ENCODE measurements at places on chromosomes 4 and X. TPM values are rescaled to one million over a fixed set of nuclear protein-coding genes. Genes with fewer than 3 reads are reported as not detected.

CTAG1B gene
- not detected for total RNA-seq

GRCh38 chrX:24357106-24357505, 3.3 kb upstream of the SUPT20HL1 start:
- H3K27ac ChIP-seq: no peak overlapping the region
- no peak overlapping the region for H3K4me3 ChIP-seq
- no peaks in the 10 kb centered on the region for H3K36me3 ChIP-seq

DNA sequence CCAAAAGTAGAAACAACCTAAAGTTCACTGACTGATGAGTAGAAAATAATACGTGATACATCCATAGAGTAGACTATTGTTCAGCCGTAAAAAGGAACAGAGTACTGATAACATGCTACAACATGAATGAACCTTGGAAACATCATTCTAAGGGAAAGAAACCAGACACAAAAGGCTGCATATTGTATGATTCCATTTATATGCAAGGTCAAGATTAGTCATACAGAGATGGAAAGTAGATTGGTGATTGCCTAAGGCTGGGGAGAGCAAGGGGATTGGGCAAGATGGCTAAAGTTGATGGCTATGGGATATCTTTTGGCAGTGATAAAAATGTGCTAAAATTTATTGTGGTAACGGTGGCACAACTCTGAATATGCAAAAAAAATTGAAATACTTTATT, 209.1 kb downstream of the RELL1 start:
- no peak for DNase-seq
- H3K27me3 ChIP-seq: no peaks in the 10 kb centered on the region
- no peaks in the 10 kb centered on the region for H3K36me3 ChIP-seq
- no peaks in the 10 kb centered on the region for H3K4me1 ChIP-seq
- no peak overlapping the region for H3K4me3 ChIP-seq

DNA sequence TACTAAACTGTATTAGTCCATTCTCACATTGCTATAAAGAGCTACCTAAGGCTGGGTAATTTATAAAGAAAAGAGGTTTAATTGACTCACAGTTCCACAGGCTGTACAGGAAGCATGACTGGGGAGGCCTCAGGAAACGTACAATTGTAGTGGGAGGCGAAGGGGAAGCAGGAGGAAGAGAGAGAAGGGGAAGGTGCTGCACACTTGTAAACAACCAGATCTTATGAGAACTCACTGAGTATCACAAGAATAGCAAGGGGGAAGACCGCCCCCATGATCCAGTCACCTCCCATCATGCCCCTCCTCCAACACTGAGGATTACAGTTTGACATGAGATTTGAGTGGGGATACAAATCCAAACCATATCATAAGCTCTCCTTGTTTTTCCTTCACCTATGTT, 40.9 kb downstream of the RPA4 start:
- no peaks in the 10 kb centered on the region for H3K27me3 ChIP-seq
- no peak overlapping the region for H3K4me3 ChIP-seq
- no peak for DNase-seq
- no peaks in the 10 kb centered on the region for H3K4me1 ChIP-seq

RAI2 gene
- 1.3 TPM for total RNA-seq

DNA sequence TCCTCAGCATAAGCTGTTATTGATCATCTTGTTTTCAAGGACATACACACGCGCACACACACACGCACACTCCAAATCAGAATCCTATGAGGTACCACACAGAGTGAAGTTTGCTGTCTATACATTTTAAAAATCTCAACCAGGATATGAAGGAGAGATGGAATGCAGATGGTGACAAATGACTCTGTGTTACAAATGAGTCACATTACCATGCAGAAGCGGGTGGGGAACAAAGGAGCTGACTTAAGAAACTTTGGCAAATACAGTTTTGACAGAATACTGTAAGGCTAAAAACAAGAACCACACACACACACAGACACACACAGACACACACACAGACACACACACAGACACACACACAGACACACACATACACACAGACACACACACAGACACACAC, 81.7 kb downstream of the RELL1 start:
- H3K27me3 ChIP-seq: no peaks in the 10 kb centered on the region
- DNase-seq: peak; percentile 49
- H3K36me3 ChIP-seq: no peaks in the 10 kb centered on the region
- H3K4me3 ChIP-seq: no peak overlapping the region
- H3K27ac ChIP-seq: no peak overlapping the region

DNA sequence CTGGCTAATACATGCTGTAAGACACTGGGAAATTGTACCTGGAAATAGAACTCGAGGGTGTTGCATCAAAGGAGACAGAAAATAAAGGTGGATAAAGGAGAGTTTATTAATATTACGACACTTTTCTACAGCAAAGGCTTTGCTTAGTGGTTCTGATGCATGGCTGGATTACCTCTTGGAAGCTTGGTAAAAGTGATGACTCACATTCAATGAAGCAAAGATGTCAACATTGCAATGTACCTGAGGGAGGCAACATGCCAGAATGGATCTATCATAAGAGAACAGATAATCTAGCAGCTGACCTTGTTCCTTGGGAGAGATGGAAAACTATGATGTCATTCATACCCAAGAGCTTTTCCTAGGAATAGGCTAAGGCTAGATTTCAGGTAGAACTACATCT, 735.1 kb upstream of the DIAPH2 start:
- no peak for DNase-seq
- no peak overlapping the region for H3K4me3 ChIP-seq
- no peaks in the 10 kb centered on the region for H3K27me3 ChIP-seq
- H3K27ac ChIP-seq: no peak overlapping the region

LUZP4 gene
- total RNA-seq: not detected

DNA sequence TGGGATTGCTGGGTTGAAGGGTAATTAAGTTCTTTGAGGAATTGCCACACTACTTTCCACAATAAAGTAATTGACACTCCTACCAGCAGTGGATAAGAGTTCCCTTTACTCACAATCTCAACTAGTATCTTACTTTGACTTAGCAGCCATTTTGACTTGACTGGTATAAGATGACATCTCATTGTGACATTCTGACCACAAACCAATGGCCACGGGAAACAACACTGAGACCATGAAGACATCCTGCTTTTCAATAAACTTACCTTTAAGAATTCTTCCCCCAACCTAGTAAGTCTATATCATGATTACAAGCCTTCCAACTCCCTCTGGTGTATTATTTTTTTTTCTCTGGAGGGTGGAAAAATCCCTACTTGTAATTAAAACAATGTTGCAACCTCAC, 66.9 kb upstream of the WDR1 start:
- H3K4me3 ChIP-seq: no peak overlapping the region
- DNase-seq: no peak
- H3K27ac ChIP-seq: no peak overlapping the region
- H3K27me3 ChIP-seq: no peaks in the 10 kb centered on the region
- H3K4me1 ChIP-seq: no peaks in the 10 kb centered on the region

SLC10A4 gene
- not detected for total RNA-seq

MAMLD1 gene
- 0.77 TPM for total RNA-seq

UGT2B10 gene
- not detected for total RNA-seq

MAML3 gene
- total RNA-seq: 2.1 TPM

DNA sequence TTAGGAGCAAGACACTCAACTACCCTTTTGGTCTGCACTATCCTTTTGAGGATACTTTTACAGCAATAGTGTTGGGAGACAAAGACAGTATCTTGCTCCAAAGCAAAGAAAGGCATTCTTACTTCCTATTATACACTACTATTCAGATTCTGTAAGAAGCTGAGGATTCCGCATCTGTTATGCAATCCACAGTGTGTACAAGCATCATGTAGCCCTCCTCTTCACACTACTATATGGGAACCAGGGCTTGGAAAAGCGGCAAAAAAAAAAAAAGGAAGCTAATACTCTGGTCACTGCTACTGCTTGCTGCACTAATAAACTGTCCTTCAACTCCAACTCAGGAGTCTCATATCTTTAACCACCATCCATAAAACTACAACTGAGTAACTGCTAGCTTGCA, 59.1 kb downstream of the FBXW7 start:
- H3K27me3 ChIP-seq: no peaks in the 10 kb centered on the region
- no peaks in the 10 kb centered on the region for H3K4me1 ChIP-seq
- no peaks in the 10 kb centered on the region for H3K36me3 ChIP-seq
- no peak overlapping the region for H3K27ac ChIP-seq
- DNase-seq: no peak
- H3K4me3 ChIP-seq: no peak overlapping the region

- no peaks in the 10 kb centered on the region for H3K27me3 ChIP-seq
- DNase-seq: peak; percentile 62
- H3K36me3 ChIP-seq: no peaks in the 10 kb centered on the region
- no peak overlapping the region for H3K27ac ChIP-seq
- H3K4me1 ChIP-seq: peaks cover under 1% of the 10 kb centered on the region
Observed at GRCh38 chrX:110168585-110168984, 149.3 kb downstream of the AMMECR1 start.

DNA sequence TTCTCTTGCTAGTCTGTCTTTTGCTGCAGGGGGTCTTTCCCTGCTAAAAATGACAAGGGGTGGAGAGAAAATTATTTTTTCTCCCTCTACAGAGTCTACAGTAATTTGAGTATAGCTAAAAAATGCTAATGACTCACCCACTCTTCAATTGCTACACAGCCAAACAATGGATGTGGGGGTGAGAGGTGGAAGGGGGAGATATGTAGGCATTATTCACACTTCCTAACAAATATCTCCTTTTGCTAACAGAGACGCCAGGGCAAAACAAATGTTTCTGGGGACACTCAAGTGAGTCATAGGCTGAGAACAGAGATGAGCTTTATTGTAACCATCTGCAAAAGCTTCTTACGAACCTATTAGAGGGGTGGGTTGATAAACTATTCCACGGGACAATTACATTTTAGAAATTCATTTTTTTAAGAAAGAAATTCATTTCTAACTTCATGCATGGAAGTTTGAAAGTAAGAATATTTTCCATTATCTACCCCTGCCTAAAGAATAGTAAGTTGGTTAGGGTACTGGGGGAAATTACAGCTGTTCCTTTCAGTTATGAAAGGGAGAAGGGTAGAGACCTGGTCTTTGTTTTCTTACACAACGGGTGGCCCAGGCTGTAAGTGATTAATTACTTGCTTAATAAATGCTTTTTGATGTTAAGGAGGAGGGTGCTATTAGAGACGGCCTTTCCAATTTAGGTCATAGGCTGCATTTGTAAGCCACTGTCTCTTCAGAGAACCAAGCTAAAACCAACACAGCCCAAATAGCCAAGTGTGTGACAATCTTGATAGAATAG, 12.8 kb downstream of the SCD5 start:
- H3K27ac ChIP-seq: no peak overlapping the region
- peaks cover 8% of the 10 kb centered on the region for H3K4me1 ChIP-seq
- no peaks in the 10 kb centered on the region for H3K36me3 ChIP-seq

TSPYL2 gene
- 9.2 TPM for total RNA-seq

QRFPR gene
- total RNA-seq: not detected

- no peaks in the 10 kb centered on the region for H3K4me1 ChIP-seq
- no peak overlapping the region for H3K4me3 ChIP-seq
- H3K36me3 ChIP-seq: no peaks in the 10 kb centered on the region
- no peaks in the 10 kb centered on the region for H3K27me3 ChIP-seq
- DNase-seq: peak; percentile 59
- no peak overlapping the region for H3K27ac ChIP-seq
Observed at GRCh38 chrX:8405631-8406030, 59.0 kb upstream of the VCX3B start.

DNA sequence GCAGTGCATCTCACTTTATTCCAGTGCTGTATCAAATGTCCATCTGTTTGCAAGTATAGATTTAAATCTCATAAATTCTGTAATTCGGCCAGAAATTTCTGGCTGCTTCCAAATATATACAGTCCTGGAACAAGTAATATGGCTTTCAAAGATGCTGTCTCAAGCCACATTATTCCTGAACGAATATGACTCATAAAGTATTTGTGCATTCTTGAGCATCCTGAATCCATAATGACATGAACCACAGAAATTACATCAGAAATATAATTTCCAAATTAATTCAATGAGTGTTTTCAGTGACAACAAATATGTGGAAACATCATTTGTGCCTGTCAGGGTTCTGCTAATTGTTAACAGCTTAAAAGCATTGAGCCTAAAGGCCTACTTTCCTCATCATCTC, 140.9 kb upstream of the HPGD start:
- H3K4me1 ChIP-seq: no peaks in the 10 kb centered on the region
- no peak overlapping the region for H3K27ac ChIP-seq
- no peaks in the 10 kb centered on the region for H3K27me3 ChIP-seq
- peak; percentile 30 for DNase-seq
- H3K36me3 ChIP-seq: no peaks in the 10 kb centered on the region

KIAA1210 gene
- not detected for total RNA-seq

UCHL1 gene
- 397 TPM for total RNA-seq

GRCh38 chr4:22215084-22215483, 266.5 kb upstream of the KCNIP4 start:
- H3K4me3 ChIP-seq: no peak overlapping the region
- H3K36me3 ChIP-seq: no peaks in the 10 kb centered on the region
- H3K4me1 ChIP-seq: no peaks in the 10 kb centered on the region
- DNase-seq: no peak
- no peaks in the 10 kb centered on the region for H3K27me3 ChIP-seq

DNA sequence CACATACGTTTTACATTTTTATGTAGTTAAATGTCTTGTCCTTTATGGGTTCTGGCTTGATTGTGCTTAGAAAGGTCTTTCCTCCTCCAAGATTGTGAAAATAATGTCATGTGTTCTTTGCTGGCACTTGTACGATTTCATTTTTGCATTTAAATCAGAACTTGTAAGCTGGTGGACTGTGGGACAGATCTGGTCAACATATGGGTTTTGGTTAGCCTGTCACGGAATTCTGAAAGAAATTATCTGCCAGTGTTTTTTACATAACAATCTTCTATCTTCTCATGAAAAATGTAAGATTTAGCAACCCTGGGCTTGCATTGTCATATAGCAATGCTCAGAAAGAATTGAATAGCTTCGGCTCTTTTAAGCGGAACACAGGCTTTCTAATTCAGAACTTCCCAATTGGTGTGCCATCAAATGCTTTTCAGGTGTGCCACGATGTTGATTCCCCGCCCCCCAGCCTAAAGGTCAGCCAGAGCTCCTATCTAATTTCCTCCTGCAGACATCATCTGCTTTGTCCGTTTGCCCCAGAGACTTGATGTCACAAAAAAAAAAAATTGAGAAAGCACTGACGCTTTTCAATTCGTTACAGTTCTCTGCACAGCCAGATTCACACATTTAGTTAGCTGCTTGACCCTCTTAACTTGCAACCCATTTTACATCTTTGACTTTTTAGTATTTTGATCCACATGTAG, 16.2 kb downstream of the AFF1 start:
- DNase-seq: no peak
- no peaks in the 10 kb centered on the region for H3K36me3 ChIP-seq
- no peak overlapping the region for H3K4me3 ChIP-seq
- H3K27me3 ChIP-seq: no peaks in the 10 kb centered on the region
- no peak overlapping the region for H3K27ac ChIP-seq

NIPAL1 gene
- under 0.01 TPM for total RNA-seq

PTPN13 gene
- 55.2 TPM for total RNA-seq

All from fibroblast of lung (primary cell).